Stimulated activated CD4-positive, alpha-beta T cell treated with anti-CD3 and anti-CD28 coated beads, Interleukin-2, amount 100 ng/mL, for 4 hours (primary cell): ENCODE measurements at places on chromosomes 6 and 20.

- DNase-seq = no peak
These were observed 47.9 kb upstream of the ARID1B start for GRCh38 chr6:156729248-156729647.

- no peak for DNase-seq
These were observed 75.0 kb downstream of the MDGA1 start for GRCh38 chr6:37622646-37623071.

DNA sequence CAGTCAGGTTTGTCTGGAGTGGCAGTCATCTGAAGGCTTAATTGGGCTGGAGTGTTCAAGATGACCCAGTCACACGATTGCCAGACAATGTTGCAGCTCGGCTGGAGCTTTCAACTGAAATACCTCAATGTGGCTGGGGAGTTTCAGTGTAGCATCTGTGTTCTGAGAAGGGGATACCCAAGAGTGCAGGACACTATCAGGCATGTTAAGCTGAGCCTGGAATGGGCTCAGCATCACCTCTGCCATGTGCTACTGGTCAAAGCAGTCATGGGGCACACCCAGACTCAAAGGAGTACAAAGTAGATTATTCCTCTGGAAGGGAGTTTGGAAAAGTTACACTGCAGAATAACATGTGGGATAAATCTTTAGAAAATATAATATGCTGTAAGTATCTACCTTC lies 363.9 kb downstream of the KIF16B start:
- no peak for DNase-seq

- DNase-seq = peak; percentile 66
These were observed 13.2 kb downstream of the SS18L1 start for GRCh38 chr20:62156592-62157386.

GRCh38 chr6:64580346-64580745 lies 944.7 kb downstream of the PHF3 start:
- DNase-seq = no peak

DNA sequence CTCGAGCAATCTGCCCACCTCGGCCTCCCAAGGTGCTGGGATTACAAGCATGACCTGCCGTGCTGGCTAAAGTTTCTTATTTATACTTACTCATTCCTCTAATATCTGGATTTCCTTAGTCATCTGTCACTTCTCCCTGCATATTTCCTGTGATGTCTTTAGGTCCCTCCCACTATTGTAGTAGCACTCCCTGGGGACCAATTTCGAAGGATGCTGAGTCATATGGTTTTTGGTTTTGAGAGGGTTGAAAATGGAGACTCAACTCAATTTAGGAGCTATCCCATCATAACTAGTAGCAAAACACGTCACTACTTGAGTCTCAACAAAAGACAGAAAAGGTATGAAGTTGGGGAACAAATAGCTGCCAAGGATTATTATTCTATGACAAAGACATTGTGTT lies 20.2 kb downstream of the MCUR1 start:
- no peak for DNase-seq

- no peak for DNase-seq
These were observed 20.1 kb upstream of the FAM83C start for GRCh38 chr20:35312318-35312717.
